HepG2 (cell line): ENCODE measurements at places on chromosomes 7 and 10. TPM values are rescaled to one million over a fixed set of nuclear protein-coding genes. Genes with fewer than 3 reads are reported as not detected.

Gene WDFY4
- not detected in 2 replicates for total RNA-seq

- no peaks in the 10 kb centered on the region for H3K27me3 ChIP-seq
- H3K4me3 ChIP-seq, result no peak overlapping the region
- no peaks in the 10 kb centered on the region for H3K36me3 ChIP-seq
- DNase-seq, result no peak
Observed at GRCh38 chr7:130092598-130092997, 22.3 kb downstream of the KLHDC10 start.

- H3K4me1 ChIP-seq, result no peaks in the 10 kb centered on the region
- no peak overlapping the region for H3K4me3 ChIP-seq
- no peak overlapping the region for H3K27ac ChIP-seq
- no peaks in the 10 kb centered on the region for H3K36me3 ChIP-seq
- no peaks in the 10 kb centered on the region for H3K27me3 ChIP-seq
- no peak for DNase-seq
Observed at GRCh38 chr7:37657816-37658215, 25.8 kb upstream of the GPR141 start.

DNA sequence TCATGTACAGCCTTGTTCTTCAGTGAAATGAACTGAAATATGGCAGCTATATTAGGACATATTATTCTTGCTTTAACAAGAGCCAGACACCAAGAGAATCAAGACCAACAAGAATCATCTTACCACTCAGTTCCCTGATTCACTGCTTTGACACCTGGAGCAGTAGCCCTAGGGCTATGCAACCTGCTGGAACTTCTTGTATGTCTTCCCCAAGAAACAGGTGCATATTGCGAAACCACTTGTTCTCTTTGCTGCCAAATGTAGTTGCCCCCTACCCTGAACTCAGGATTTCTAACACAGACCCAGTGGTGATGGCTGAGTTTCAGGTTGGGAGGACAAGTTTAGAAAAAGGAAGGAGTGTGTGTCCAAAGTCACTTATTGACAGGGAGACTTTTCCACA is 46.1 kb downstream of the WIPF3 start:
- no peak overlapping the region for H3K4me3 ChIP-seq
- H3K27me3 ChIP-seq, result peaks cover 3% of the 10 kb centered on the region; the same call in 1 of the 2 replicates
- no peaks in the 10 kb centered on the region for H3K36me3 ChIP-seq
- no peaks in the 10 kb centered on the region for H3K4me1 ChIP-seq
